ENCODE measurements at places on chromosomes 4 and X.

- DNase-seq, result no peak
Observed at GRCh38 chr4:181193131-181193930, 1049.9 kb upstream of the TENM3 start.

GRCh38 chr4:41257906-41258305 lies 1.2 kb downstream of the UCHL1 start:
- DNase-seq, result no peak

DNA sequence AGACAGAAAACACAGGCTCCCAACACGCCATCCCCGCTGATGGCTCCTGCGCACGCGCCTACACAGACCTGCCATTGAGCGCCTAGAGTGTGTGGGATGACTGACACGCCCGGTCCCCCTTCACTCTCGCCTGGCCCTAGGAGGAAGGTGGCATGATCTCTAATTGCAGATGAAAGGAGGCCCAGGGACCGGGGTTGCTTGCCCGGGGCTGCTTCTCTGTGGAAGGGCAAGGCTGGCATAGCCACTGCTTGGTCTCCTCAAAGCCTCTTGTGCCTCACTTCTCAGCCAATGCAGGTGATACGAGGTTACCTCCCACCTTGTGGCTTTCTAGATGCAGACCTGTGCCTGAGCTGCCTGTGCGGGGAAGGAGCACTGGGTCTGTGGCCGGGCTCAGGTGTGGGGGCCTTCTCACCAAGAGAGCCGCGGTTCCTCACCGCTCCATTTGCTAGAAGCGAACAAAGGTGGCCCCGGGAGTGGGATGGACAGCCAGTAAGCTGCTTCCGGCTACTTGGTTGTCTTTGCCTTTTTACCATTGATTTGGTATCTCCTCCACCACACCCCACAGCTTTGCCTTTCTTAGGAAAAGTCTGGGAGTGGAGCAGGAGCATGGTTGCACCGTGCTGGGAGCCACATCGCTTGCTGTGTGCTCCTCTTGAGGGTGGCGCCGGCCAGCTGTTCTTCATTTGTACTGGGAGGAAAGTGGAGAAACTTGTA lies 47.0 kb downstream of the TBC1D14 start:
- no peak for DNase-seq

DNA sequence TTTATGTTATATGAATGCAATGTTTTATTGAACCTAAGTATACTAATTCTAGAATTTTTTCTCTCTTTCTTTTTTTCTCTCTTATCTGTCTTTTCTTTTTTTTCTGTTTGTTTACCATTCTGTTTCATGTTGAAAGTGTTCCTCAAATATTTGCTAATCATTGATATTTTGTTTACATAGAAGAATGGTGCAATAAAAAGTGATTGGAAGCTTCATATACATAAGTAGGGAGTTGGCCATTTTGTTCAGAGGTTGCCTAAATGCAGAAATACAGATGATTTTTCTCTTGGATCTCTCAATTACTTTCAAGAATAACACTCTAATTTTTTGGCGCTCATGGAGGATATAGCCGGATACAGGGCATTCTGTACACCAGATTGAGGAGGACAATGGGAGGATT lies 5.7 kb upstream of the SERTM2 start:
- no peak for DNase-seq

GRCh38 chr4:185508181-185508580 lies 27.1 kb downstream of the PDLIM3 start:
- DNase-seq, result no peak

DNA sequence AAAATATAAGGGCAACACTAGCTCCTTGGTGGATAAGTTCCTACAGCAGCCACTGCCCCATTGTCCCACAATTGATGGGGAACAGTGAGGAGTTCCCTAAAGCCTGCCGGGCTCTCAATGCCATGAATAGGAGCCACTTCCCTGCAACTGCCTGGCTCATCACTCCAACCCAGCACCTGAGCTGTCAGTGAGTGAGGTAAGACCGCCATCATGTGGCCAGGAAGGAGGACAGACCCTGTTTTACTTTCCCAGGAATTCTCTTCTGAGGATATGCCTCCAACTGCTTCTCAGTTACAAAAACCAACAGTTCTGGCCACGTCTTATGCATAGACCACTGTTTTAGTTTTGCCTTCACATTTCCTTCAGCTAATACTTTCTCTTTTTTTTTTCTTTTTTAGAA lies 45.5 kb downstream of the SRPX start:
- DNase-seq, result no peak

DNA sequence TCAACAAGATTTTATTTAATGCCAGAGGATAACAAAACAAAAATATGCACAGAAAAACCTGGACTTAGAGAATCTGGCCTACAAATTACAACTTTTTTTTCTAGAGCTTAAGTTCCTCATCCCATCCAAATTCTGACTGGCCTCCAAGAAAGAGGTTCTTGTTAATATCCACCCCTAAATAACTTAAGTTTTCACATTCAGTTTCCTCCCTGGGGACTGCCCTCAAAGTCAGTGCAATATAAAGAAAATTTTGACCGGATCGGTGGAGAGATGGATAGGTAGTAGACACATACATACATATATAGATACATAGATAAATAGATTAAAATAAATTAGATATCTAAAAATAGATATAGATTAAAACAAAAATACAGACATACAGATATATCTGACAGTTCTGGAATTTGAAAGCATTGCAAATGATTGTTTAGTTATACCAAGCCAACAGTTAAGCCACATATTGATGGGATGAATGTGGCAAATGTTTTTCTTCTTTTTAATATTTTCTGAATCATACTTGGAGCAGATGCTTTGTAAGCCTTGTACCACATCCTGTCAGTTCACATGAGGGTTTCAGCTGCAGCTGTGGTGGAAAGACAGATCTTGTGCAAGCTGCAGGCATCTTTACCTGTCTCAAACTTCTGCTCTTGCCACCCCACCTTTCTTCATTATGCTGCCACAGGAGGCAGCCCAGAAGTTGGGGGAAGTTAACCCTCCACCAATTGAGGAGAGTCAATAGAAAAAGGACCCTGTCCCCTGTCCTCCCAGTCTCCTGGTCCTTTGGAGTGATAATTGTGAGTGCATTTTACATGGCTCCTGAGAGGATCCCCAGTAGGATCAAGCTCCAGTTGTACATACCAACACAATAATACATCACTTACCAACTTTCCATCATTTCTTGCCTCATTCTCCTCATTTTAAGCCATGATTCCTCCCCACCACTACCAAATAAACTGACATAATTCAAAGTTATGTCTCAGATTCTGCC lies 58.5 kb upstream of the PRDM8 start:
- DNase-seq, result peak; percentile 73

DNA sequence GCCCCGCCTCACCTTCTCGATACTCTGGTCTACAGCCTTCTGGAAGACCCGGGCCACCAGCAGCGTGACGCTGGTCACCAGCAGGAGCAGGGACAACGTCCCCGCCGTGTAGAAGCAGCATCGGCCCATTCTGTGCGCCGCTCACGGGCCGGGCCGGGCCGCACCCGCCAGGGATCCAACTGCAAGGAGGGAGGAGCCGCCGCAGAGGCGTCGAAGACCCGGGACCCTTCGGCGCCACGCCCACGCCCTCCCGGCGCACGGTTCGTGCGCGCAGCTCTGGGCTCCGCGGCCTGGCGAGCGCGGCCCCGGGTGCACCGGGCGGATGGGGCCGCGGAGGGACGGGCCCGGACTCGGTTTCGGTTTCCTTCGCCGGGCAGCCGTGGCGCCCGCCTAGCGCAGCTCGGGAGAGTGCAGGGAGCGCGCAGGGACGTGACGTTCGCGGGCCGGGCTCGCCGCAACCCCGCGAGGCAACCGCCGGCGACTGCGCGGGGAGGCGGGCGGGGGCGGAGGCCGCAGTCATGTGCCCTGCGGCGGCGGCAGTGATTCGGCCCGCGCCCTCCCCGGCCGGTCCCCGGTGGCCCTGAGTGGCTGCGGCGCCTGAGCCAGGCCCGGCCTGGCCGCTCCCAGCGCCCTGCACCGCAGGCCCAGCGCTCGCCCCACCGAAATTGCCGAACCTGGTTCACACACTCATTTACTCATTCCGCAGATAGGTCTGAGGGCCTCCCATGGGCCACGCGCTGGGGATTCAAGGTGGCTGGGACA lies at the start of gene SCARB2:
Gene SCARB2, minus strand, starts transcription at position 410 of the 762 bp plus-strand sequence. Its CDS starts 281 bp downstream, at position 129.
- peak; percentile 79 for DNase-seq

GRCh38 chr4:183190900-183191527 lies 92.0 kb downstream of the WWC2 start:
- no peak for DNase-seq

GRCh38 chr4:107619731-107620130 lies 100.3 kb downstream of the PAPSS1 start:
- DNase-seq, result no peak

- DNase-seq, result no peak
Observed at GRCh38 chr4:129804461-129804981, 708.6 kb downstream of the C4orf33 start.

GRCh38 chr4:151129796-151130195 lies 30.4 kb downstream of the RPS3A start:
- DNase-seq, result no peak

DNA sequence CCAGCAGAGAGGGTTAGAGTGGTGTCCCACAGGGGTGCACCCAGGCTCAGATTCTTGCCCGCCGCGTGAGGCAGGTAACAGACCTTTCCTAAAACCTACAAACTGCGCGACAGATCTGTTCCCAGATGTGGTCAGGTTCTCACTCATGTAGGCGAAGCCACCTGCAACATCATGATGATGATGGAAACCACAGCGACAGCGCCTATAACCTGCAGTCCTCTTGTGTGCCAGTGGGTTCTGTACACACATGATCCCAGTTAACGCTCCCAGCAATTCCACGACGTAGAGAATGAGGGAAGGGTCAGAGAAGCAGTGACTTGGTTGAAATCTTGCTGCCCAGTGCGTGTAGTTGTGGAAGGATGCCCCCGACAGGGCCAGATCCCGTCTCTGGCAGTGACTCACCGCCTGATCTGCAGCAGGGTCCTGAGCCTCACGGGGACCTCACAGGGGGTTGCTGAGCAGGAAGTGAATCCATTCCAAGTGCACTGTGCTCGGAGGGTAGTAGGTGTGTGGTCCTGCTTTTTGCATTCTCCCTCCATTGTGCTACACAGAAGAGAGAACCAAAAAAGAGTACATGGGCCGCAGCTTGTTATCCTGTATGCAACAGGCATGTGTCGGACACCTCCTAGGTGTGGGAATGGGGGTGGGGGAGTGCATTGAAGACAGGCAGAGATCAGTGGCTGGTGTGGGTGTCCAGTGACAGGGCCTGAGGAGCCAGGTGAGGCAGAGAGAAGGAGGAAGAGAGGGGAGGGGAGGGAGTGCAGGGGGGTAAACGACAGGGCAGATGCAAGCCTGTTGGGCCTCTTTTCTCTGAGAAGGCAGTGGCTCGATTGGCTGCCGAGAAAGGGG lies 66.6 kb downstream of the MTMR1 start:
- no peak for DNase-seq

GRCh38 chrX:123822965-123823364 lies 36.9 kb upstream of the XIAP start:
- no peak for DNase-seq

- DNase-seq, result no peak
Observed at GRCh38 chr4:80016506-80016905, 56.5 kb downstream of the ANTXR2 start.
